ENCODE measurements at places on chromosomes 4 and X.

DNA sequence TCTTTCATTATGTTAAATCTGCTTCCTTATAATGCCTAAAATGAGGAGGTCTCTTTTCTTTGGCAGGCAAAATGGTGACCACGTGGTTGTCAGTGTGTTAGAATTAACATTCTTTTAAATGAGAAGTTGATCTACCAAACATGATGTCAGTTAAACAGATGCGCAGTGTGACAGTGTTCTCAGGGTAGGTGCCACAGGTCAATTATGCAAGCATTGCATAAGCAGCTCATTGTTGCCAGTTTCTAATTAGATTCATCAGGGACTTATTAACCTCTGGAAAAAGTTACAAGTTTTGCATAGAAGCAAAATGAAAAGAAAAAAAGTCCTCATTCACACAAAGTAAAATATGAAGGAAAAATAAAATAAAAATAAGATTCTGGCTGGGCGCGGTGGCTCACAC, 324.1 kb upstream of the GALNT7 start:
- no peak overlapping the region for H3K4me3 ChIP-seq
- no peak overlapping the region for H3K27ac ChIP-seq

GRCh38 chr4:70564033-70564432, 28.0 kb upstream of the AMBN start:
- DNase-seq = peak; percentile 27
- no peaks in the 10 kb centered on the region for H3K36me3 ChIP-seq
- no peak overlapping the region for H3K27ac ChIP-seq
- H3K4me3 ChIP-seq = no peak overlapping the region

DNA sequence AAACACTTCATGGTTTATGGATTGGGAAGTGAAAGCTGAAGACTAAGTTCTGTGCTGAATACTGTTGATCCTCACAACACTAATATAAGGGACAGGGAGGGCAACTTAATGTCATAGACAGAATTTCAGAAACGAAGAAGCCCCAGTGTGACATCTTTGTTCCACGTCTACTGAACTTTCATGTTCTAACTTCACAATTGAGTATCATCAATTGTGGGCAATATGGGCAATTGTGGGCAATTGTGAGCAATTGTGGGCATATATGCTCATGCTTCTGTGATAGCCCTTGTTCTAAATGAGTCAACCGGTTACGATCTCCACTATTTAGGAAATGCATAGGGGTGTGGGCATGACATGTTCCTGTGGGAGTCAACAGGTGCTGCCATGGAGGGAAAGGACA, 33.7 kb downstream of the CYBB start:
- no peaks in the 10 kb centered on the region for H3K4me1 ChIP-seq
- no peak for DNase-seq
- no peaks in the 10 kb centered on the region for H3K36me3 ChIP-seq
- no peak overlapping the region for H3K4me3 ChIP-seq

DNA sequence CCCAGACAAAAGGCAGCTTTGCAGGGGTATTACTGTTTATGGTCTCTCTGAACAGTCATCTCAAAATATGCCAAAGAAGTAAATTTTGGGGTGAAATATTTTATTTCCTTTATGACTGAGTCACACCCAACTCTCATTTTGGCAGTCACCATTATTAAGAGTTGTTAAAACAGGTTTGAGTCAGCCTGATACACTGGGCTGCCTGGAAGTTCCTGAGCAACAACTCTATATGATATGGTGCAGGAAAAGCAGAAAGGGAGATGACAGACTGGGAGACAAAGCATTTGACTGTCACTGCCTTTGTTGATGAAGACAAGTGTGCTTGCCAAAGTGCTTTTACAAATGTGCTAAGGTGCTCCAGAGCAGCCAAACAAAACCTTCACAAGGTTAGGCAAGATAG, 1263.5 kb downstream of the PCDH7 start:
- H3K27ac ChIP-seq = no peak overlapping the region
- H3K4me3 ChIP-seq = no peak overlapping the region
- no peak for DNase-seq
- no peaks in the 10 kb centered on the region for H3K4me1 ChIP-seq

DNA sequence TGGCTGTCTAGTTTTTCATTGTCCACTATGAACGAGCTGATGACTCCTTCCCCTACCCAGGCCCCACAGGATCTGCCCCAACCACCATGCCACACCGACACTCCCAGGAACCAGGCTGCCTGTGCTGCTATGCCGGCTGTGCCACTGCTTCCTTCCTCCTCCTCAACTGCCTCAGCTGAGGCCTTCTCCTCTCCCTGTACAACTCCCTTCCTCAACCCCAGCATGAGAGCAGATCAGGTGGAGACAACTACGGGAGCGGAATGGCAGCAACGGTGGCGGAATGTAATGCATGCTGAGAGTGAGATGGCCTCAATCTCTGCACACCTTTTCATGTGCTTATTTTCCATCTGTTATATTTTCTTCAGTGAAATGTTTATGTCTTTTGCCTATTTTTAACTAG, 76.3 kb upstream of the ASB12 start:
- H3K36me3 ChIP-seq = no peaks in the 10 kb centered on the region
- H3K27ac ChIP-seq = no peak overlapping the region
- DNase-seq = no peak
- H3K4me3 ChIP-seq = no peak overlapping the region
